ENCODE measurements at places on chromosomes 2 and 18.

DNA sequence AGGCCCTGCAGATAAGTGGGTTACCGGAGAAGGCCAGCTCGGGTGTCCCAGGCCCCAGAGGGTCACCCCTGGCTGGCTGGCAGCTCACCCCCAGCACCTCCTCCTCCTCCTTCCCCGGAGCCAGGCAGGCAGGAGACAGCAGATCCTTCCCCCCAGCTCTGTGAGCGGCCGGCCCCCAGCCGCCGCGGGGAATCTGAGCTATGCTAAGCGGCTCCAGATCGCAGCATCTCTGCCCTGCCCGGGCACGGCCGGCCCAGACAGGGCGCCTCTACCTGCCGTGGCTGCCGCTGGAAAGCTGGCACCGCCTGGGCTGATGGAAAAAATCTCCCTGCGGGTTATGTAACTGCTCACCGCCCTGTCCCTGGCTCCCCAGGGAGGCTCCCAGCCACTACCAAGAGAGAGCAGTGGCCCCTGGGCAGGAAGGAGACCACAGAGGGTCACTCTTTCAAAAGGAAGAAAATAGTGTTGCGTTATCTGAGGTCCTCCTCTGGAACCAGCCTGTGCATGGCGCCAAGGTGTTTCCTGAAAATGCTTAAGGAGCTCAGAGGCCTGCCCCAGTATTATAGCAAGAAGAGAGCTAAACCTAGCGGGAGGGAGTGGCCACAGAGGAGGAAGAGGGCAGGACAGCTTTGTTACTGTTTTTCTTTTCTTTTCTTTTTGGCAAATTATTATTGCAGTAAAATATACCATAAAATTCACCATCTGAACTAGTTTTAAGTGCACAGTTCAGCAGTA is 179.0 kb downstream of the SMAD7 start:
- no peak for DNase-seq

DNA sequence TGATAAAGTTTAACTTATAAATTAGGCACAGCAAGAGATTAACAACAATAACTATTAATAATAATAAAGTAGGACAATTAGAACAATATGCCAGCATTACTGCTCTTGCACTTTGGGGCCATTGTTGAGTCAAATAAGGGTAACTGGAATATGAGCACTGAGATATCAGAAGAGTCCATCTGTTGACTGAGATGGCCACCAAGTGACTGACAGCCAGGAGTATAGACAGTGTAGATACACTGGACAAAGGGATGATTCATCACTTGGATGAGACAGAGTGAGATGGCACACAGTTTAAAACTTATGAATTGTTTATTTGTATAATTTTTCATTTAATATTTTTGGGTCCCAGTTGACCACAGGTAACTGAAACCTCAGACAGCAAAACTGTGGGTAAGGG is 20.0 kb downstream of the NAB1 start:
- no peak for DNase-seq

DNA sequence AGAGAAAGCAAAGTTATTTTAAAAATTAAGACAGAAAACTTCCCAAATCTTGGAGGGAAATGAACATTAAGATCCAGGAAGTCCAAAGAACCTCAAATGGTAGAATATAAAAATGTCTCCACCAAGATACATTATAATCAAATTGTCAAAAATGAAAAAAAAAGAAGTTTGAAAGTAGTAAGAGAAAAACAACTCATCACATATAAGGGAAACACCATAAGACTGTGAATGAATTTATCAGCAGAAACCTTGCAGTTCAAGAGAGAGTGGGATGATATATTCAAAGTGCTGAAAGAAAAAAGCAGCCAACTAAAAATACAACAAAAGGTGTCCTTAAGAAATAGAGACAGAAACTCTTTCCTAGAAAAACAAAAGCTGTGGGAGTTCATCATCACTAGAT is 73.0 kb downstream of the L3MBTL4 start:
- no peak for DNase-seq

DNA sequence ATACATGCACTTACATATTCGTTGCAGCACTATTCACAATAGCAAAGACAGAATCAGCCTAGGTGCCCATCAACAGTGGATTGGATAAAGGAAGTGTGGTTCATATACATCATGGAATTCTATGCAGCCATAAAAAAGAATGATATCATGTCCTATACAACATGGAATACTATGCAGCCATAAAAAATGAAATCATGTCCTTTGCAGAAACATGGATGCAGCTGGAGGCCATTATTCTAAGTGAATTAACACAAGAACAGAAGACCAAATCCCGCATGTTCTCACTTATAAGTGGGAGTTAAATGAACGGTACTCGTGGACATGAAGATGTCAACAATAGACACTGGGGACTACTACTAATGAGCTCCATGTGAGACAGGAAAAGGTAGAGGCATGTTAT is 288.1 kb upstream of the TFPI start:
- no peak for DNase-seq

DNA sequence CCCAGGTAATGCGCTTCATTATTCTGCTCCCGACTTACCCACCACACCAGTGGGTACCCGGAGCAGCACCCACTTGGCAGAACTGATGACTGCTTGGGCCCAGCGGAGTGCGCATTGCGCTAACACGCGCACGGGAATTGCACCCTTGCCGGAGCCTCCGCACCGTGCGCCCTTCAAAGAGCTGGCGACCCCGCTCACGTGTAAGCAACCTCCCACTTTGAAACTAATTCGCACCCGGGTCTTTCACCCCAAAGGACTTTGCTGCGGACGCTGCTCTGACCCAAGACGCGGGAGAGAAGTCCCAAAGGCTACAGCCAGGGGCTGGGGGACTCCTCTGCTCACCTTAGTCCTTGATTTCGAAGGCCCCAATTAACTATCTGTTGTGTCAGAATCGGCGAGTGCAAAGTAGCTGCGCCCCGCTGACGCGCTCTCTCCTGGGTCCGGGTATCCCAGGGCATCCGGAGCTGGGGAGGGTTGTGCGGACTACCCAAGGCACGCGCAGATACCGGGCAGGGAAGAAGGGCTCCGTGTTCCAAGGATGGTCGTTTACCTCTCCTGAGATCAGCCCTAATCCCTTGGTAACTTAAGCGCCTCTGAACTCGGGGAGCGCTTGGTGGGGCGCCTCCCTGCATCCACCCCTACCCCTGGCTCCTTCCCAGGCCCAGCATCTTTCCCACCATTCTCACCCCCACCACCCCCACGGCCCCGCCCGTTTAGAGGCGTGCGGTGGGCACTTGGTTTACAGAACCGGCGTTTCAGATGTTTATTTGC is 13.1 kb upstream of the SATB2 start:
- no peak for DNase-seq

GRCh38 chr2:138421315-138421970 is 80.1 kb upstream of the SPOPL start:
- no peak for DNase-seq

DNA sequence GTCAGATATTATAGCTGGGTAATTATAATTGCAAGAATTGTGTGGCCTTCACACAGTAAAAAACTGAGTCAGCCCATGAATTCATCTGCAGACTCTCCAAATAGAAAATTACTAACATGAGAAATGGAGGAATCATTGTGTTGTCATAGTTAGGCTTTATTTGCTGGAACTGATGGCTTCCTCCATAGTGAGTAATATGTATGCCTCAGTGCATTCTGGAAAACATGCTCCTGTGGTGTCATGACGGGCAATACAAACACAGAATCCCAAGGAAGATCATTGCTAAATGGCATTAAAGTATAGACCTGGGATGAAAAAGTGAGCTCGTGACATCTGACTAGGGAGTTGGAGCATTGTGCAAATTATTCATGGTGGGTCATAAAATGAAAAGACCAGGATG is 23.6 kb upstream of the NMS start:
- no peak for DNase-seq

DNA sequence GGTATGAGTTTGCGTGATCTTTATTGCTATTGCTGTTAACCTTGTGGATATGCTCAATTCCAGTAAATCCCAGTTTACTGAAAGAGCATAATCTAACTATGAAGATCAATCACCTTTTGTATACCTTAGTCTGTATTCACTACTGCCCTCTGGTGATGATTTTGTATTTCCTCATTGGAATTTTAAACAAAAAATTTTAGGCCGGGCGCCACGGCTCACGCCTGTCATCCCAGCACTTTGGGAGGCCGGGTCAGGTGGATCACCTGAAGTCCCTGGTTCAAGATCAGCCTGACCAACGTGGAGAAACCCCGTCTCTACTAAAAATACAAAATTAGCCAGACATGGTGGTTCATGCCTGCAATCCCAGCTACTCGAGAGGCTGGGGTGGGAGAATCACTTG is 5.1 kb downstream of the COMMD1 start:
- no peak for DNase-seq

- no peak for DNase-seq
Measured at GRCh38 chr2:60519231-60519863, 34.1 kb downstream of the BCL11A start.

GRCh38 chr2:235541838-235542549 is 48.2 kb downstream of the AGAP1 start:
- DNase-seq = no peak

DNA sequence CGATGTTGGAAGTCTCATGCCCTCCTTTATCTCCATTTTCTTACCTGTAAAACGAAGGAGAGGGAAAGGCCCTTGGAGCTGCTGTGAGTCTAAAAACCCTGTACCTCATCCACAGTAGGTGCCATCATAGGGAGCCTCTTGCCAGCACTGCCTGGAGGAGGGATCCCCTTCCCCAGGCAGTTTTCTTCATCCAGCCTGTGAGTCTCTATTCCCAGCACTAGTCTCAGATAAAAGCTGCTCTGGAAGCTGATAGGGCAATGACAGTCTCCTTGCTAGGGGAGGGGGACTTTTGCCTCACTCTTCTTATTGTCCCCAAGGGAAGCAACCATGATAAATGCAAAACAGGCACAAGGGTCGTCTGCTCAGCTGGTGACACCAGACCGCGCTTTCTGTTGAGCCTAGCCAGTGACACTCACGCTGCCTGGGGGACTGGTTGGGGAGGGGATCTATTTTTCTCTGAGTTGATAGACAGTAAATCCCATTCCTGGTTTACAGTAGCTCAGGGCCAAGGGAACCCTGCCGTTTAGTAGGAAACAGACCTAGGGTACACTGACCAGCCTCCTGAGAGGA is 139.5 kb upstream of the NABP1 start:
- no peak for DNase-seq

DNA sequence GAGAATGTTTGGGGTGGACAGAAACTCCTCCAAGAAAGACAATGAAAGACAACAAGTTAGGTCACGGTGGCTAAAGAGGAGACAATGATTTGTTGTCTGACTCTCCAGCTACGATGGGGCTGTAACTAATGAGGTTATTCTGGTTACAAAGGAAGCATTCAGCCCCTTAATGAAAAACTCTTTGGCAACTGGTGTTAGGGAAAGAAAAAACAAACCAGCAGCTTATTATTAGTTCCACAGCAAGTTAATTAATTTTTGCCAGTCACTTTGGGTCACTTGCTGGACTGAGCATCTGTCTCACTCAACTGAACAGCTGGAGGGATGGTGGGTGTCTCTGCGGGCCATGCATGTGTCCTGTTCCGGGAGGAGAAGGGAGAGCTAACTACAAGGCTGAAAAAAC is 263.7 kb downstream of the ALK start:
- DNase-seq = no peak

GRCh38 chr2:31359229-31359628 is 55.3 kb downstream of the XDH start:
- DNase-seq = no peak

- no peak for DNase-seq
Measured at GRCh38 chr2:26475037-26475436, 2.9 kb downstream of the OTOF start.

- no peak for DNase-seq
Measured at GRCh38 chr2:15832849-15833680, 107.3 kb upstream of the MYCN start.

DNA sequence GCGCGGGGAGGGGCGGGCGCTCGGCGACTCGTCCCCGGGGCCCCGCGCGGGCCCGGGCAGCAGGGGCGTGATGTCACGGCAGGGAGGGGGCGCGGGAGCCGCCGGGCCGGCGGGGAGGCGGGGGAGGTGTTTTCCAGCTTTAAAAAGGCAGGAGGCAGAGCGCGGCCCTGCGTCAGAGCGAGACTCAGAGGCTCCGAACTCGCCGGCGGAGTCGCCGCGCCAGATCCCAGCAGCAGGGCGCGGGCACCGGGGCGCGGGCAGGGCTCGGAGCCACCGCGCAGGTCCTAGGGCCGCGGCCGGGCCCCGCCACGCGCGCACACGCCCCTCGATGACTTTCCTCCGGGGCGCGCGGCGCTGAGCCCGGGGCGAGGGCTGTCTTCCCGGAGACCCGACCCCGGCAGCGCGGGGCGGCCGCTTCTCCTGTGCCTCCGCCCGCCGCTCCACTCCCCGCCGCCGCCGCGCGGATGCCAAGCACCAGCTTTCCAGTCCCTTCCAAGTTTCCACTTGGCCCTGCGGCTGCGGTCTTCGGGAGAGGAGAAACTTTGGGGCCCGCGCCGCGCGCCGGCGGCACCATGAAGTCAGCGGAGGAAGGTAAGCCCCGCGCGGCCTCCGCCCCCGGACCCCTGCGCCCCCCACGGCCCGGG is at the start of gene NFATC1:
NFATC1 (plus strand) TSS at position 170 of the 644 bp plus-strand sequence; CDS start at position 465, 295 bp downstream.
- peak; percentile 52 for DNase-seq

GRCh38 chr2:157509744-157510143 is 65.9 kb upstream of the CYTIP start:
- peak; percentile 0 for DNase-seq

GRCh38 chr2:236731767-236732580 is 162.3 kb downstream of the ACKR3 start:
- DNase-seq = no peak

- no peak for DNase-seq
Measured at GRCh38 chr2:119960821-119961220, 52.1 kb upstream of the EPB41L5 start.

GRCh38 chr2:235030126-235030525 is 78.3 kb downstream of the SH3BP4 start:
- DNase-seq = no peak

GRCh38 chr2:184689638-184690037 is 91.3 kb downstream of the ZNF804A start:
- no peak for DNase-seq

DNA sequence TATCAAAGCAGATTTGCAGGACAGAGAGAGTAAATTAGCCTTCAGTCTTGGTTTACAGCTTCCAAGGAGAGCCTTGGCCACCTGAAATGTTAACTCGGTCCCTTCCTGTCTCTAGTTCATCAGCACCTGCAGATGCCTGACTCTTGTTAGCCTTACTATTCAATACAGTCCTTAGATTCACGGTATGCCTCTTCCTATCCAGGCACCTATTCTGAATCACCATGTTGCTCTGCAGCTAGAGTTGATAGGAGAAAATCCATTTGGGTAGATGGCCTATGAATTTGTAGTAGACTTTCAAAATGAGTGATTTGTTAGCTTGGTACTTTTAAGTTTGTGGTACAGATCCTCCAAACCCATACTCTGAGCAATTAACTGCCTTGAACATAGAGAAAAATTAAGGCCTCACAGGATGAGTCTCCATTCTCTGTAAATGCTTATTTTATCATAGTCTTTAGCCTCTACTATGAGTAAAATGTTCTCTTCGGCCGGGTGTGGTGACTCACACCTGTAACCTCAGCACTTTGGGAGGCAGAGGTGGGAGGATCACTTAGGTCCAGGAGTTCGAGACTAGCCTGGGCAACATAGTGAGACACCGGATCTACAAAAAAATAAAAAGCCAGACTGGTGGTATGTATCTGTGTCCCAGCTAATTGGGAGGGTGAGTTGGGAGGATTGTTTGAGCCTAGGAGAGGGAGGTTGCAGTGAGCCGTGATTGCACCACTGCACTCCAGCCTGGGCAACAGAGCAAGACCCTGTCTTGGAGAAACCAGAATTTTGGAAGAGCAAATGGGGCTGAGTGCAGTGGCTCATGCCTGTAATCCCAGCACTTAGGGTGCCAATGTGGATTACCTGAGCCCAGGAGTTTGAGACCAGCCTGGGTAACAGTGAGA is 32.9 kb downstream of the PTCD3 start:
- DNase-seq = no peak

All from NCI-H345 (cell line).